ENCODE measurements at places on chromosomes 5 and 9.

- no peaks in the 10 kb centered on the region for H3K36me3 ChIP-seq
- no peak for ATAC-seq
- H3K4me1 ChIP-seq, result peaks cover under 1% of the 10 kb centered on the region
- H3K4me3 ChIP-seq, result no peak overlapping the region
These were observed 8.1 kb upstream of the IL17B start for GRCh38 chr5:149387081-149387631.

- H3K4me1 ChIP-seq, result peaks cover 43% of the 10 kb centered on the region
- H3K36me3 ChIP-seq, result no peaks in the 10 kb centered on the region
- peak overlapping the region; percentile 77 for H3K4me3 ChIP-seq
- no peaks in the 10 kb centered on the region for H3K27me3 ChIP-seq
These were observed 26.3 kb downstream of the SLC25A25 start for GRCh38 chr9:128094166-128094949.

- H3K27ac ChIP-seq, result peak overlapping the region; percentile 37
- H3K4me3 ChIP-seq, result peak overlapping the region; percentile 31
- H3K4me1 ChIP-seq, result peaks cover 14% of the 10 kb centered on the region
- no peaks in the 10 kb centered on the region for H3K36me3 ChIP-seq
These were observed 216.2 kb upstream of the CLINT1 start for GRCh38 chr5:158074992-158075769.

DNA sequence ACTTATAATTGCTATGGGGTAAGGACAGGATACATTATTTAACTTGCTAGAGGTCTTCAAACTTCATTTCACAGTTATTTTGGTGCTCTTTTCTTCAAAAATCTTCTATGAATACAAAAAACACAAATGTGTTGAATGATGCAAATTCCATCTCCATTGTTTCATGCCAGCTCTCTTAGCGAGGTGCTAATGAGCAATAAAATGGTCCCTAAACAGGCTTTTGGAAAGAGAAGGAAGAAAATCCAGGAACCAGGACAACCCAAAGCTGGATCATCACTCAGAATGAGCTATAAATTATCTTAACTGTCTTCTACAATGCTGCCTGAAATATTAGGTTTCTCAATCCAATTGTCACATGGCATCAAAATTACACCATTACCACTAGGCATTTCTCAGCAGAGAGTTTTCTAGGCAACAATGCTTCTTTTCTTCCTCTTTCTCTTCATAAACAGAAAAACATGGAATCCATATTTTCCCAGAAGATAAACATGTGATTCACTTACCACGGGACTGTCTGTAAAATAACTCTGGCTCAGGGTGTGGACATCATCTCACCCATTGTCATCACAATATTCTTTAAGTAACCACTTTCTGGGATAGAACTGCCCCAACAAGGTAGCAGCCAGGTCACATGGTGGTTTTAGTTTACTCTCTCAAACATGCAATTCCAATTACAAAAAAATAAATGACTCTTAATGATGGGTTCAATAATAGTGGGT is 249.4 kb downstream of the NPR3 start:
- ATAC-seq, result no peak
- H3K4me3 ChIP-seq, result no peak overlapping the region
- H3K27ac ChIP-seq, result no peak overlapping the region
- no peaks in the 10 kb centered on the region for H3K36me3 ChIP-seq
- no peaks in the 10 kb centered on the region for H3K27me3 ChIP-seq

DNA sequence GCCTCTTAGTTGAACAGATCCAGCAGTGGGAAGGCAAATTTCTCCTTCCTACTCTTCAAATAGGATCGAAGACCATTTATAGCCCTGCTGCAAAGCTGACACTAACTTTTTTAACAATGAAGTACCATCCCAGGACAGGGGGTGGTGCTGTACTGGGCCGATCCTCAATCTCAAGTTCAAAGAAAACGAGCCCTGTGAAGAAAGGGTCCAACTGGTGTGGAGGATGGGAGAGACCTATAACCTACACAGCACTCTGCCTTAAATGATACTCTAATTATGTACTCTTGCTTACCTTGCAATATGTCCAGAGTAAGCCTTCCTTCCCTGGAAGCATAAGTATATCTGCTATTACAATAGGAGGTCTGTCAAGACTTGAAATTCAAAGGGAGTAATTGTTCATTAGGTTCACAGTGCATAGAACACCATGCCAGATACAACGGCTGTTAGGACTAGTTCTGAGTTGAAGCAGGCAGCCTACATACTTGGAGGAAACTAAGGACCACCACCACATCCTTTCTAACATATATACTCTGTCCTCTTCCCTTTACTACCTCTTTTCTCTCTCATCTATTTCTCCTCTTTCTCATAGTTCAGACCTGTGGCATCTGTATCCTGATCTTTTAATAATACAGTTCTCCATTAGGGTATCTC is 6.2 kb downstream of the ETF1 start:
- no peaks in the 10 kb centered on the region for H3K27me3 ChIP-seq
- no peak overlapping the region for H3K4me3 ChIP-seq
- H3K27ac ChIP-seq, result no peak overlapping the region
- ATAC-seq, result no peak

- ATAC-seq, result peak; percentile 81
- H3K27ac ChIP-seq, result peak overlapping the region; percentile 93
- H3K4me1 ChIP-seq, result peaks cover 95% of the 10 kb centered on the region
These were observed 29.4 kb downstream of the SYK start for GRCh38 chr9:90830977-90831376.

DNA sequence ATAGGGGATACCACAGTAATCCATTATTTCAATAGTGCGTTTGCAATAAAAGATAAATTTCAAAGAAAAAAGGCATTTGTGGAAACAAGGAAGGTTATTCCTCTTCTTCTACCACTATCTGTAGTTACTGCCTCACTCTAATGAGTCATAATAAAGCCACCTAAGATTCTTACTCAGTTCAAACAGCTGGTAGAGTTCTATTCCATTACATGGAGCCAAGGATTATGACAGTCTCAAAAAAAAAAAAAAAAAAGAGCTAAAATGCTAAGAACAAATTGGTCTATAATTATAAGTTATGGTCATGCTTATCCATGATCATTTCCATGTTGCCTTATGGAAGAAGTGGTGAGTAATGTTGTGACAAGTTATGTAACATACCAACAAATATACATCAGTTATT is 46.3 kb downstream of the DENND1A start:
- H3K4me1 ChIP-seq, result peaks cover 7% of the 10 kb centered on the region
- H3K27me3 ChIP-seq, result no peaks in the 10 kb centered on the region
- no peak for ATAC-seq
- no peak overlapping the region for H3K4me3 ChIP-seq
- H3K36me3 ChIP-seq, result peaks cover 24% of the 10 kb centered on the region

DNA sequence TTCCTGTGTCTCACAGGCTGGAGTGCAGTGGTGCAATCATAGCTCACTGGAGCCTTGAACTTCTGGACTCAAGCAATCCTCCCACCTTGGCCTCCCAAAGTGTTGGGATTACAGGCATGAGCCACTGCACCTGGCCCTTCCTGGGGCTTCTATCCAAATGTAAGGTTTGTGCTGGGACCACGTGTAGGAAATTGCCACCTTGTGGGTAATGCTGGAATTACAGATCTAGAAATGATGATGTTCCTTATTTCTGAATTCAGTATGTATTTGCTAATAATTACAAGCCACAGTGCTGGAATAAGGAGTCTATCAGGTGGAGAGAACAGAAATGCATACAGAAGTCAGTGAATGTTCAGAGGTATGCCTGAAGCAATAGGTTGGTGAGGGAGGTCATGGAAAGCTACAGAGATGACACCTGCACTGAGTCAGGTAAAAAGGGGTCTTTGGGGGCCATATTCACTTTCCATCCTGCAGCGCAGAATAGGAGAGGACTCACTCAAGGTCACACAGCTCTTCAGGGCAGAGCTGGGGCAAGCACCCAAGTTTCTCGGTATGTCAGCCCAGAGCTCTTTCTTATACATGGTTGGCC is 8.8 kb upstream of the IGFBPL1 start:
- H3K4me3 ChIP-seq, result no peak overlapping the region
- H3K27me3 ChIP-seq, result peaks cover 33% of the 10 kb centered on the region
- H3K4me1 ChIP-seq, result no peaks in the 10 kb centered on the region
- no peak overlapping the region for H3K27ac ChIP-seq

DNA sequence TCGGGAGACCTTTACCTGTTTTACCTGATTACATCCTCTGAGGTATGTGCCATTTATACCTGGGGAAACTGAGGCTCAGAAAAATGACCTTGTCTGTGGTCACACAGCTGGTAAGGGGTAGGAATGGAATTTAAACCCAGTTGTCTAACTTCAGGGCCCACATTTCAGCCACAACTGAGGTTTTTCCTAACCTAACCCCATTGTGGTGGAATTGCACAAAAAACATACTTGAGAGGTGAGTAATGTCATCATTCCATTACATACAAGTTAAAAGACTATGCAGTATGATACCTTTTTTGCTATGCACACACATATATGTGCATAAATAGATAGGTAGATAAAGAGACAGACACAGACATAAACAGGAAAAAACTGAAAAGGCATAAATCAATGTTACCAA is 14.1 kb downstream of the FGF1 start:
- no peak overlapping the region for H3K4me3 ChIP-seq
- H3K36me3 ChIP-seq, result no peaks in the 10 kb centered on the region
- H3K27me3 ChIP-seq, result peaks cover 6% of the 10 kb centered on the region
- H3K27ac ChIP-seq, result no peak overlapping the region

- no peaks in the 10 kb centered on the region for H3K36me3 ChIP-seq
- H3K27ac ChIP-seq, result no peak overlapping the region
- H3K4me1 ChIP-seq, result no peaks in the 10 kb centered on the region
- no peak for ATAC-seq
These were observed 96.0 kb downstream of the LIX1 start for GRCh38 chr5:97046270-97046982.

DNA sequence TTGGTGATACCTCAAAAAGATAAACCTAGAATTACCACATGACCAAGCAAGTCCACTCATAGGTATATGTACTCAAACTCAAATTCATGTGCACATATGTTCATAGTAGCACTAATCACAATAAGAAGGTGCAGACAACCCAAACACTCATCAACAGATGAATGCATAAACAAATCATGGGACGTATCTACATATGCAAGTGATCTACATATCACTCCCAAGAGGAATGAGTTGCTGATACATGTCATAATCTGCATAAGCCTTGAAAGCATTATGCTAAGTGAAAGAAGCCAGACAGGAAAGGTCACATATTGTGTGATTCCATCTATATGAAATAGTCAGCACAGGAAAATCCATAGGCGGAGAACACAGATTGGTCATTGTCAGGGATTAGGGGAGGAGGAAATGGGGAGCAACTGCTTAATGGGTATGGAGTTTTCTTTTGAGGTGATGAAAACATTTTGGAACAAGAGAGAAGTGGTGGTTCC is 10.6 kb upstream of the GPX8 start:
- no peak overlapping the region for H3K27ac ChIP-seq
- H3K4me3 ChIP-seq, result no peak overlapping the region
- no peak for ATAC-seq

- H3K36me3 ChIP-seq, result no peaks in the 10 kb centered on the region
- no peak for ATAC-seq
- H3K4me1 ChIP-seq, result peaks cover 35% of the 10 kb centered on the region
- H3K27ac ChIP-seq, result no peak overlapping the region
These were observed 1.6 kb upstream of the SEC16A start for GRCh38 chr9:136484153-136485048.

GRCh38 chr5:146273109-146273508 is 65.5 kb upstream of the POU4F3 start:
- H3K27me3 ChIP-seq, result no peaks in the 10 kb centered on the region
- ATAC-seq, result no peak
- no peak overlapping the region for H3K27ac ChIP-seq
- H3K36me3 ChIP-seq, result peaks cover 52% of the 10 kb centered on the region
- H3K4me1 ChIP-seq, result no peaks in the 10 kb centered on the region
- H3K4me3 ChIP-seq, result no peak overlapping the region

DNA sequence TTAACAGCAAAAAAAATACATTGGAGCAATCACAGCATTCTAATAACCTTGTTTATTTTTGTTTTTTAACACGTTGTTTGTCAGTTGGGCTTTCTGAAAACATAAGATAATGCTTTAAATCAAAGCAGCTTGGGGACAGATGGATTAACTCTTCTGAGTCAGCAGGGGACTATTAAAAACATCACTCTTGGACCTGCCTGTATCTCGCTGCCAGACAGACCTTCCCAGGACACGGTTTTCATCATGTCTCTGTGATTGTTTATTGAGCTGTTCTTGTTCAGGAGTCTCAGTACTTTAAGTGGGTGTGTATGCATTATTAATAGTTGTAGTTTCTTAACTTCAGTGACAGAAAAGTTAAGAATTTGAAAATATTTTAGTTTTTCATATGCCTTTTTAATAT is 173.2 kb downstream of the SH3GL2 start:
- H3K27ac ChIP-seq, result no peak overlapping the region
- H3K4me3 ChIP-seq, result no peak overlapping the region
- H3K4me1 ChIP-seq, result no peaks in the 10 kb centered on the region

DNA sequence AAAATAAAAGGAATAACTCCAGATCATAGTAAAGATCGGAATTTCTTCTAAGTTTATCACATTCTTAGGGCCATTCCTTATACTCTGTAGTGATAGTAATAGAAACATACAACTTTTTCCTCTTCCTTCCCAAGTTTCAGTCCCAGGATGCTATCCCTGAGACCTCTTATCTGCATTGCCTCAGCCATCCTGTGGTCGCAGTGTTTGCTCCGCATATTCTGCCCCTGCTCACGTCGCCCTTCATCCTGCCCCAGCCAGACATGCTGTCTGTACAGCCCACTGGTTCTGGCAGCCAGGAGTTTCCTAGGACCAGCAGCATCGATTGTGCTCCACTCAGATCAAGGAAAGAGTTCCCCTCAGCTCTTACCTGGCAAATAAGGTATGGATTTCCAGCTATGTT is 132.7 kb upstream of the ERCC6L2 start:
- no peaks in the 10 kb centered on the region for H3K36me3 ChIP-seq
- peaks cover 7% of the 10 kb centered on the region for H3K4me1 ChIP-seq
- ATAC-seq, result no peak

GRCh38 chr5:141951332-141951781 is 6.6 kb downstream of the PCDH12 start:
- no peaks in the 10 kb centered on the region for H3K27me3 ChIP-seq
- H3K27ac ChIP-seq, result no peak overlapping the region
- ATAC-seq, result peak; percentile 54
- H3K4me3 ChIP-seq, result no peak overlapping the region
- peaks cover 9% of the 10 kb centered on the region for H3K4me1 ChIP-seq

DNA sequence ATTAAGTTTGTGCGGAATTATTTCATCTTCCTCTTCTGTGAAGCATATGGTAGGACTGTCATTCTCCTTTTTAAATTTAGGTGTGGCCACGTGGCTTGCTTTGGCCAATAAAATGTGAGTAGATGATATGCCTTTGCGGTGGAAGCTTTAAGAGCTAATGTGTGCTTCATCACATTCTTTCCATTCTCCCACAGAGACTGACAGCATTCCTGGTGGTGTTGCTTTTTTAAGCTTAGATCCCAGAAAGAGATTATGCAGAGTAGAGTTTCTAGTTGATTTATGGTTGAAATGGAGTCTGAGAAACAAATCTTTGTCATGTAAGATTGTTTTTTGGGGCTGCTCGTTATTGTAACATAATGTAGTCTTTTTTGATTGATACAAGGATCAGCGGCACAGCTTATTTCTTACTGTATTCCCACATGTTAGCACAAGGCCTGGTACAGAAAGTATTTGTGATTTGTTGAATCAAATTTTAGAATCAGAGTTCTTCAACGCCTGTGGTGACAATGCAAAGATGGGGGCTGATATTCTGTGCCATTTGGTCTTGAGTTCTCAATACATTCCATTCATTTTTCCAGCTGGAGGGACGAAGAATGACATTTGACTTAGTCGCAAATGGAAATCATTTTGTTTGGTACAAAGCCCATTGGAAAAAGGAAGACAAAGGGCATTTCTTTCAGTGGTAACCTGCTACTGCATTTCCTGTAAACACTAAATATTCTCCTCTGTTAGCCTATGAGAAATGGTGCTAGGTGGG is 209.9 kb upstream of the VLDLR start:
- H3K4me1 ChIP-seq, result no peaks in the 10 kb centered on the region
- no peak for ATAC-seq
- H3K36me3 ChIP-seq, result no peaks in the 10 kb centered on the region
- no peak overlapping the region for H3K4me3 ChIP-seq
- peaks cover 9% of the 10 kb centered on the region for H3K27me3 ChIP-seq
- no peak overlapping the region for H3K27ac ChIP-seq

All from stimulated activated memory B cell treated with anti-CD40 and anti-IgM and Interleukin-4, amounts not matched to agents 10 μg/mL and 1 μg/mL and 100 μg/mL, for 72 hours (primary cell).